ENCODE measurements at places on chromosomes 6 and 20.

- H3K27me3 ChIP-seq, result no peaks in the 10 kb centered on the region
- peaks cover 29% of the 10 kb centered on the region for H3K4me1 ChIP-seq
- DNase-seq, result no peak
- H3K27ac ChIP-seq, result no peak overlapping the region
- H3K4me3 ChIP-seq, result no peak overlapping the region
Observed at GRCh38 chr6:149035766-149036165, 281.7 kb upstream of the TAB2 start.

- no peak overlapping the region for H3K4me3 ChIP-seq
- DNase-seq, result no peak
- no peaks in the 10 kb centered on the region for H3K36me3 ChIP-seq
Observed at GRCh38 chr6:10534419-10534762, 13.2 kb downstream of the GCNT2 start.

GRCh38 chr6:3290931-3291211, 32.1 kb downstream of the PSMG4 start:
- H3K36me3 ChIP-seq, result no peaks in the 10 kb centered on the region
- DNase-seq, result no peak
- H3K4me3 ChIP-seq, result no peak overlapping the region

GRCh38 chr20:29743101-29743931, 1514.1 kb upstream of the DEFB115 start:
- no peaks in the 10 kb centered on the region for H3K4me1 ChIP-seq
- no peak overlapping the region for H3K27ac ChIP-seq
- no peaks in the 10 kb centered on the region for H3K27me3 ChIP-seq
- H3K36me3 ChIP-seq, result no peaks in the 10 kb centered on the region
- DNase-seq, result no peak

- no peaks in the 10 kb centered on the region for H3K27me3 ChIP-seq
- H3K27ac ChIP-seq, result no peak overlapping the region
- H3K4me1 ChIP-seq, result no peaks in the 10 kb centered on the region
- DNase-seq, result no peak
Observed at GRCh38 chr6:147676495-147677199, 168.2 kb downstream of the SAMD5 start.

- H3K4me3 ChIP-seq, result no peak overlapping the region
- DNase-seq, result no peak
- H3K27me3 ChIP-seq, result peaks cover 3% of the 10 kb centered on the region
Observed at GRCh38 chr6:53128842-53129241, 19.8 kb downstream of the GCM1 start.

- no peaks in the 10 kb centered on the region for H3K36me3 ChIP-seq
- H3K4me1 ChIP-seq, result no peaks in the 10 kb centered on the region
- H3K27me3 ChIP-seq, result no peaks in the 10 kb centered on the region
- H3K27ac ChIP-seq, result no peak overlapping the region
- DNase-seq, result no peak
Observed at GRCh38 chr6:143607974-143608373, 69.8 kb upstream of the PHACTR2 start.

DNA sequence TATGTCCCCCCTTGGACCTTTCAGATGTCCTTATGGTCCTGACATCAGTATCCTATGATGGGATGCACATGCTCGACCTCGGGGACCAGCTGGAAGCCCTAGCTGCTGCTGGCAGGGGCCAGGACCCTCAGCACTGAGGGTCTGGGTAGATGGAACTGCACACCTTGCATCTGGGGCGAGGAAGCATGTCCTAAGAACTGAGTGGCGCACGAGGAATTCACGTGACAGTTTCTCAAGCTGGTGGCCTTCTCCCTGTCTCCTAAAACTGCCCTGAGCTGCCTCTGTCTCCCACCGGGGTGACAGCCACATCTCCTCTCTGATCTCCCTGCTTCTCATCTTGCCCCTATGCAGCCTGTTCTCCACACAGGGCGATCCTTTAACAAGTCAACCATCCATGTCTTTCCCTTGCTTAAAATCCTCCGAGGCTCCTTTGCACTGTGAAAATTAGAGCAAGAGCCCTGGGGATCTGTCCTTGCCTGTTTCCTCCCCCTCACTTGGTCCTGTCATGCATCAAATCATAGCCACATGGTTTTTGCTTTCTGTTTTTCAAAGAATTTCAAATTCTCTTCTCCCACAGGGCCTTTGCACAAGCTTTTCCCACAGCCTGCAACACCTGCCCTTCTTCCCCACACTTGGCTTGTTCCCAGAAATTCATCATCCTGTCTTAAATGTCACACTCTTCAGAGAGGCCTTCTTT, 107.7 kb downstream of the CDH26 start:
- no peak overlapping the region for H3K4me3 ChIP-seq
- no peak for DNase-seq
- H3K27ac ChIP-seq, result no peak overlapping the region
- peaks cover 10% of the 10 kb centered on the region for H3K4me1 ChIP-seq
- H3K27me3 ChIP-seq, result no peaks in the 10 kb centered on the region
- peaks cover 6% of the 10 kb centered on the region for H3K36me3 ChIP-seq

- H3K36me3 ChIP-seq, result no peaks in the 10 kb centered on the region
- no peak overlapping the region for H3K4me3 ChIP-seq
- H3K27ac ChIP-seq, result no peak overlapping the region
- H3K27me3 ChIP-seq, result no peaks in the 10 kb centered on the region
- no peaks in the 10 kb centered on the region for H3K4me1 ChIP-seq
Observed at GRCh38 chr20:9884061-9884460, 45.2 kb upstream of the PAK5 start.

GRCh38 chr6:156396068-156396771, 381.0 kb upstream of the ARID1B start:
- H3K27ac ChIP-seq, result peak overlapping the region; percentile 78
- no peaks in the 10 kb centered on the region for H3K36me3 ChIP-seq
- no peaks in the 10 kb centered on the region for H3K27me3 ChIP-seq
- DNase-seq, result peak; percentile 58

- no peak overlapping the region for H3K27ac ChIP-seq
- no peaks in the 10 kb centered on the region for H3K4me1 ChIP-seq
- H3K36me3 ChIP-seq, result no peaks in the 10 kb centered on the region
- no peak for DNase-seq
- no peak overlapping the region for H3K4me3 ChIP-seq
- no peaks in the 10 kb centered on the region for H3K27me3 ChIP-seq
Observed at GRCh38 chr20:8721098-8721497, 347.8 kb upstream of the PLCB4 start.

DNA sequence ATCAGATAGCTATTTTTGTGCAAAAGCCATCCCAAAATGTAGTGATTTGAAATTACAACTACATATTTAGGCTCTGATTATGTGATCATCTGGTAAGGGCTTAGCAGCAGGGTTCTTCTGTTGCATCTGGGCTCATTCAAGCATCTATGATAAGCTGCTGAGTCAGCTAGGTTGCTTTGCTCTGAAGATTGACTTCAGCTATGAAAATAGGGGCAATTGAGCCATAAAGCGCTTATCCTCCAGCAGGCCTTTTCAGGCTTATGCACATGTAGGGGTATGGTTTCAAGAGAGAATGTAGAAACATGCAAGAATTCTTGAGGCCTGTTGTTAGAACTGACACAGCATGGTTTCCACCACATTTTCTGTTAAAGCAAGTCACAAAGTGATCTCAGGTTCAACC, 114.1 kb downstream of the PLCB1 start:
- DNase-seq, result no peak
- no peak overlapping the region for H3K27ac ChIP-seq
- no peaks in the 10 kb centered on the region for H3K36me3 ChIP-seq
- no peaks in the 10 kb centered on the region for H3K4me1 ChIP-seq

- H3K36me3 ChIP-seq, result no peaks in the 10 kb centered on the region
- no peak overlapping the region for H3K4me3 ChIP-seq
- H3K4me1 ChIP-seq, result peaks cover 7% of the 10 kb centered on the region
- no peak for DNase-seq
- no peak overlapping the region for H3K27ac ChIP-seq
Observed at GRCh38 chr6:157798851-157799250, 24.2 kb upstream of the SNX9 start.

GRCh38 chr20:51064137-51064536, 41.2 kb upstream of the KCNG1 start:
- H3K4me3 ChIP-seq, result no peak overlapping the region
- no peak overlapping the region for H3K27ac ChIP-seq
- no peaks in the 10 kb centered on the region for H3K4me1 ChIP-seq
- H3K36me3 ChIP-seq, result no peaks in the 10 kb centered on the region
- no peak for DNase-seq

DNA sequence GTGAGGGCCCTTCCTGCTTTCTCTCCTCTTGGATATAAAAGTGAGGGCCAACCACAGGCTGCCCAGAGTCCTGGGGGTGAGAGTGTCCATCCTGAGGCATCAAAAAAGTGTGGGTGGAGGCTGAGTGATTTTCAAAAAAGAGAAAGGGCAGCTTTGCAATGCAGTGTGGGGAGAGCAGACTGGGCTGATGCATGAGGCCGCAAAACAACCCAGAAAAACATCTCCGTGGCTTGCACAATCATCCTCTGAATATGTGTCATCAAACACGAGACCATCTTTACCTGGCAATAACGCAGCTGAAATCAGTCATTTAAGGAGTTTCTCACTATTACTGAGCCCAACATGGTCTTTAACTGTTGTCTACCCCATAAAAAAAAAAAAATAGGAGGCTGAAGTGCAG, 191.2 kb upstream of the SOX4 start:
- no peak overlapping the region for H3K27ac ChIP-seq
- peak; percentile 57 for DNase-seq
- no peak overlapping the region for H3K4me3 ChIP-seq
- no peaks in the 10 kb centered on the region for H3K27me3 ChIP-seq

- DNase-seq, result peak; percentile 38
- no peaks in the 10 kb centered on the region for H3K36me3 ChIP-seq
- H3K4me1 ChIP-seq, result peaks cover 33% of the 10 kb centered on the region
- peak within 1 kb of the TSS; percentile 53 for H3K4me3 ChIP-seq
Observed at GRCh38 chr20:32585011-32585585, at the start of gene NOL4L. Gene NOL4L (minus strand): TSS chr20:32585333. CDS start chr20:32584890, 443 bp downstream.

- DNase-seq, result no peak
- no peak overlapping the region for H3K4me3 ChIP-seq
- no peak overlapping the region for H3K27ac ChIP-seq
- no peaks in the 10 kb centered on the region for H3K36me3 ChIP-seq
- no peaks in the 10 kb centered on the region for H3K27me3 ChIP-seq
Observed at GRCh38 chr6:3320238-3320811, 61.6 kb downstream of the PSMG4 start.

DNA sequence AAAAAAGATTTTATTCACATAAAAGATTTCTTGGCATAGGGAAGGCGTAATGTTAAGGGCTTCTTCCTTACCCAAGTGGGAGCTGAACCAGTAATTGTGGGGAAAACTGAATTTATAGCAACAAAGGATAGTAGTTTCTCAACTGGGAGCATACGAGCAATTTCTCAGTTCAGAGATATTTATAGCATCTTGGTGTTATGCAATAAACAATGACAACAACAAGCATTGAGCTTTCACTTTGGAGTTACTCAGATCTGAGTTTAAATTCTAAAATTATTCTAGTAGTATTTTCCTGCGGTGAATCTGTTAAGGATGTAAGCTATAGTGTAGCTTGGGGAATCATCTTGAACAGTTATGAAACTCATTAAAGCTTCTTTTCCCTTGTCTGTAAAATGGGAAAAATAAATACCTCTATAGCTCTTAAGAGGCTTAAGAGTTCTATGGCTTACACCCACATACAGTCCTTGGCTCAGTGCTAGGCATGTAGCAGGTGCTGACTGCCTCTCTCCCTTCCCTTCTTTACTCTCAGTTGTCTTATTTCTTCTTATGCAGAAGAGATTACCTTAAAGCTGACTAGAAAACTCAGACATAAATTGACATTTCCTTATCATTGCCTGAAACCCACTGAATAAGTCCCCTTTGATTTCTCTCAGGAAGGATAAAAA, 58.8 kb downstream of the SAMD5 start:
- H3K4me3 ChIP-seq, result no peak overlapping the region
- H3K27me3 ChIP-seq, result no peaks in the 10 kb centered on the region
- no peak overlapping the region for H3K27ac ChIP-seq
- H3K36me3 ChIP-seq, result no peaks in the 10 kb centered on the region
- DNase-seq, result no peak

DNA sequence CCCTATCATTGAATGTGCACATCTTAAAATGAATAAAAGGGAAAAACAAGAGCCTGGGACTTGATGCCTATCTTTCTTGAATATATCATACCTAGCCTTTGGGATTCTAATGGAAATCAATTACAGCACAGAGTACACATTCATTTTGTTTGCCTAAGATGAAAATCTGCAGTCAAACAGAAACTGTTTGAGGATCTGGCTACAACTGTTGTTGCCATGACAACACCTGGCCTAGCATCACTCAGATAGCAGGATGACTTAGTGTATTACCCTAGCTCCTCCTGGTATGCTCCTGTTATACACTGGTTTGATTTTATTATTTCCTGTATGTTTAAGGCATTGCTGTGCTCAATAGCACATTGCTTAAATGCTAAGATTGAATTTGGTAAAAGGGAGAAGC, 71.5 kb upstream of the LAMP5 start:
- H3K27ac ChIP-seq, result no peak overlapping the region
- no peaks in the 10 kb centered on the region for H3K36me3 ChIP-seq
- H3K4me1 ChIP-seq, result no peaks in the 10 kb centered on the region
- H3K4me3 ChIP-seq, result no peak overlapping the region
- H3K27me3 ChIP-seq, result no peaks in the 10 kb centered on the region

DNA sequence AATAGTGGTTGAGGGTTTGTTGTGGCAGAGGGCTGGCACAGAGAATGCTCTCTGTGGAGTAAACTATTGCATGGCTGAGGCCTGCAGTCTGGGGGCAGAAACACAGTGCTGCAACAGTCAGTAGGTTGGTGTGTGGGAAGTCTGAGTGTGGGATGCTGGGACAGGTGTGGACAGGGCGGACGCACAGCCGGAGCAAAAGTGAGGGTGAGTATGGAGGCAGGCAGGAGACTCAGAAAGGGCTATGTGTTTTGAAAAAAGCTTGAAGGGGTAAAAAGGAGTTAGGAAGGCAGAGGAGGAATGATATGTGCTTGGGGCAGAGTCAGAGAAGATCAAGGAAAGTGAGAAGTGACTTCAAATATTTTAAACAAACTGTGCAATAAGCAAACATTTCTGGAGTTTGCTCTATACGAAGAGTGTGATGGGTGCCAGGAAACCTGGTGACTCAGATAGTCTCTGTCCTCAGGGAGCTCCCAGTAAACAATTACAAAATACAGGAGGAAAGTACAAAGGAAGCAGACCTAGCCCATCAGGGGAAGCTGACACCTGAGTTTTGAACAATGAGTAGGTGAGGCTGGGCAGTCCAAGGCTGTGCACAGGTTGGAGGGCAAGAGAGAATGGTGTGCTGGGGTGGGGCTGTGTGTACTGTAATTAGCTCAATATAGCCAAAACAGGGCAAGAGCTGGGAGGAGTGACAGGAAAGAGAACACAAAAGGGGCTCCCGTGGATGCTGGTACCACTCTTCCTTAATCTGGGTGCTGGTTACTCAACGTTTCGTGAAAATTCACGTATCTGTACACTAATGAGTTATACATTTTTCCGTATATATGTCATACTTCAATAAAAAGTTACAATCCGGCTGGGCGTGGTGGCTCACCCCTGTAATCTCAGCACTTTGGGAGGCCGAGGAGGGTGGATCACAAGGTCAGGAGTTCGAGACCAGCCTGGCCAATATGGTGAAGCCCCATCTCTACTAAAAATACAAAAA, 55.2 kb downstream of the PIGU start:
- H3K4me1 ChIP-seq, result peaks cover 7% of the 10 kb centered on the region
- peak overlapping the region; percentile 73 for H3K4me3 ChIP-seq
- peak overlapping the region; percentile 66 for H3K27ac ChIP-seq
- peaks cover 14% of the 10 kb centered on the region for H3K36me3 ChIP-seq
- no peak for DNase-seq

- no peak overlapping the region for H3K27ac ChIP-seq
- H3K4me1 ChIP-seq, result no peaks in the 10 kb centered on the region
- no peak for DNase-seq
- no peak overlapping the region for H3K4me3 ChIP-seq
- no peaks in the 10 kb centered on the region for H3K36me3 ChIP-seq
Observed at GRCh38 chr20:63167026-63167917, 48.7 kb downstream of the YTHDF1 start.

- H3K4me3 ChIP-seq, result no peak overlapping the region
- H3K36me3 ChIP-seq, result no peaks in the 10 kb centered on the region
- no peak overlapping the region for H3K27ac ChIP-seq
- peaks cover 7% of the 10 kb centered on the region for H3K4me1 ChIP-seq
Observed at GRCh38 chr20:672963-673602, 2.5 kb downstream of the SCRT2 start.

Measured in CD4-positive, CD25-positive, alpha-beta regulatory T cell (primary cell).